Activated CD4-positive, alpha-beta T cell treated with anti-CD3 and anti-CD28 coated beads for 4 hours (primary cell): ENCODE measurements at places on chromosomes 4 and X.

DNA sequence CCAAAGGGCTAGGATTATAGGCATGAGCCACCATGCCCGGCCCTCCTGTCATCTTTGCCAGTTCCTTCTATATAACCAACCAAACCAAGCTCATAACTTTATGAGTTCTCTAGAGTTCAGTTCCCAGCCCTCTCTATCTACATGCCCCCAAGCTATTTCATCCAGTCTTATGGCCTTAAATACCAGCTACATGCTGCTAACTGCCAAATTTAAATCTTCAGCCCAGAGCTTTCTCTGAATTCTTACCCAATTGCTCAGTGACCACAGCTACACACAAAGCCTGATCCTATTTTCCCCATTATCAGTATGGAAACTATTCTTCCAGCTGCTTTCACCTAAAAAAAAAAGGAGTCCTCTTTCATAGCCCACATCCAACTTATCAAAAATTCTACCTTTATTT, 23.1 kb downstream of the TMEM184C start:
- DNase-seq, result no peak

DNA sequence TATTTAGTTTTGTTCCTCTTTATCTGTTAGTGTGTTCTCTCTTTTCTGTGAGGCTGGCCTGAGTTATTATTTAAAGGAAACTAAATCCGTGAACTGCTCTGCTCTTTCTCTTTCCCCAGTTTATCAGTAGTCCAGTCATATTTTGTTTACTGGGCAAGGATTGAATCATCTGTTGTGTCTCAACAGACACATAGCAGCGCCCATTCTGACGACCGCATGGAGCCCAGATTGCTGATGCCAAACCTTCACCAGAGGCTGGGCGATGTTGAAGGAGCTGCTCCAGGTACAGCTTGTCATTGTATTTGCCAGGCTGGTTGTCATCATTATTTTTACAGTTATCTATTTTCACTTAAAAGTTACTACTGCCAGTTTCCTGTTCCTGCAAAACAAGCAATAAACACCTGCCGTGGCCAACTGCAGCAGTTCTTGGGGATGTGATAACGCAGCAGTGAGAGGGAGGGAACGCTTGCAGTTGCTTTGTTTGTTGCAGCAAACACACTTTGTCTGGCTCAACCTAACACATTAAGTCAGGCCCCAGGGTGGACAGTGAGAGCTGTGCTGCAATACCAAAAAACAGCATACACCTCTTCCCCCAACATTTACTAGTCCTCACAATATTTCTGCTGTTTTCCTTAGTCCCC, 10.1 kb downstream of the REELD1 start:
- DNase-seq, result no peak

- no peak for DNase-seq
Measured at GRCh38 chr4:90393215-90393614, 266.0 kb downstream of the CCSER1 start.

DNA sequence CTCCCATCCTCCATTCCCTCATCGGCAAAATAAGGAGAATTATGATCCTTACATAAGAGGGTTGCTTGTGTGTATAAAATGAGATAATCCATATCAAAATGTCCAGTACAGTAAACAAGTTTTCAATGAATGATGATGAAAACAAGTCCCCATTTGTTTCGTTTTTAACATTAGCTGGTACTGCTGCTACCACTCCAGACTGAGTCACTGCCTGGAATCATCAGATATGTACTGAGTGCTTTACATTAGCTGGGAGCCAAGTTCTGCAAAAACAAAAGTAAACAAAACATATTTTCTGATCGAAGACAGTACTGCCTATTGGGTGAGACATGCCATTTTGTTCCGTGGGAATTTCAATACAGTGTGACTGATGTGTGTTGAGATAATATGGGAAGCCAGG, 123.2 kb upstream of the IGFBP7 start:
- DNase-seq, result no peak

GRCh38 chr4:52750819-52751486, at the start of gene ERVMER34-1:
Gene ERVMER34-1, minus strand, starts transcription at chr4:52751425. Its CDS starts 5,905 bp downstream, at chr4:52745520.
- DNase-seq, result no peak

DNA sequence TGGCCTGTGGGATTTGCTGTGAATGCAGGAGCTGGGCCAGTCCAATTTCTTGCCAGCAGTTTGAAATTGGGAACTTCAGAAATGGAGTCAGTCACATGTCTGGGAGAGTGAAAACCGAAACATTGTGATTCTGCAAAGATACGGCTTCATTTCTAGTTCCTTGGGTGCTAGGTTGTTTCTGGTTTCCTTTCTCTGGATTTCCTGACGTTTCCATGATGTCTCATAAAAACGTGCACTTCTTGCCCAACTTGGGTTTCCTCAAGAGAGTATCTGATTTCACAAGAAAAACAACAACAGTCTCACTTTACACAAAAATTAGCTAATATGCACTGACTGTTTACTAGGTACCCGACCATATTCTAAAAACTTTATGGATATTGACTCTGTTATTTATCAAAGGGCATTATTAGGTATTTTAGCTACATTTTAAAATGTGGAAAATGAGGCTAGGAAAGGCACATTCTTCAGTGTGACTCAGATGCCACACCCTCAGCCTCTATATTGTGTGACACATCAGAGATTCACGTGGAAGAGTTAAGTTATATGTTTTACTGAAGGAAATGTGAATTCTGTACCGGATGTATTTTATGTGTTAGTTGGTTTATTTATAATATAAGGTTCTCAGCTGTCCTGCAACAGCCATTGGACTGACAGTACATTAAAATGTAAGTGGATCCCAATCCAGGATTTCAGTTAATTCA, 225.0 kb upstream of the PUDP start:
- DNase-seq, result no peak

- no peak for DNase-seq
Measured at GRCh38 chrX:104325213-104325585, 70.5 kb upstream of the ESX1 start.

GRCh38 chr4:91525621-91526020, 778.1 kb upstream of the GRID2 start:
- no peak for DNase-seq

GRCh38 chr4:72983709-72984108, 85.8 kb downstream of the COX18 start:
- DNase-seq, result no peak

- no peak for DNase-seq
Measured at GRCh38 chr4:170106900-170107299, 17.1 kb upstream of the AADAT start.

DNA sequence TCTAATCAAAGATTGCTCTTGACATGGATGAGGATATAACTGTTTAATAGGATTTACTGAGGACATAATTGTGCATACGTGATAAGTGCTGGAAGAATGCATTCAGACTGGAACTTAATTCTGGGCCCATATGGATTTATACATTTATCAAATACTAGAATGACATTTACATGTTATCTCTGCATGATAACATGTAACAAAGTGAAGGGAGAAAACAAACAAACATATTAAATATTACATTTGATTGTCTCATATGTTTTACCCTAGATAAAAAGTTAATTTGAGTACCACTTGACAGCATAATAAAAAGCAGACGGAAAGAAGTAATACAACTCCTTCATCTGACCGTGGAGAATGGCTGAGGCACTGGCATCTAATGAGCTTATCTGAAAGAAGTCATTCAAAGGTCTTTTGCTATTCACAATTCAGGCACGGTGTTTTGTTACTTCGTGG, 297.8 kb downstream of the PPP3CA start:
- DNase-seq, result no peak

DNA sequence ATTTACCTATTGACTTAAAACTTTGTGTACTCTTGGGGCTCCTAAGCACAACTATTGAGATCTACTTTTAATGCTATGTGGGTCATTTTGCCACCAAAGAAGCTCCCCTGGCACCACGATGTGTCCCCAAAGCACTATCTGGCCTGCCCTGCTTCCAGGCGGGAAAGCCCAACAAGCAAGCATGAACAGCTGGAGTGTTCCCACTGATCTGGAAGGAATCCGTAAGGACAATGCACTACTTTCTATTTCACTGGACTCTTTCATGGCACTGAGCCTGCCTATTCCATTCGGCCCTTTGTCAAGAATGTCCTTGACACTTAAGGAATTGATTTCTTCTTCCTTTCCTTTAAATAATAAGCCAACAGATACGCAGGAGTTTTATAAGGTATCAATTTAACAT, 38.8 kb downstream of the GRIA3 start:
- no peak for DNase-seq

- no peak for DNase-seq
Measured at GRCh38 chr4:23355258-23355657, 534.6 kb downstream of the PPARGC1A start.

- DNase-seq, result no peak
Measured at GRCh38 chrX:153614818-153615217, 15.9 kb upstream of the CCNQ start.

- no peak for DNase-seq
Measured at GRCh38 chrX:42422961-42423360, 355.0 kb downstream of the PPP1R2C start.

GRCh38 chr4:114727461-114727860, 128.9 kb downstream of the UGT8 start:
- DNase-seq, result no peak

DNA sequence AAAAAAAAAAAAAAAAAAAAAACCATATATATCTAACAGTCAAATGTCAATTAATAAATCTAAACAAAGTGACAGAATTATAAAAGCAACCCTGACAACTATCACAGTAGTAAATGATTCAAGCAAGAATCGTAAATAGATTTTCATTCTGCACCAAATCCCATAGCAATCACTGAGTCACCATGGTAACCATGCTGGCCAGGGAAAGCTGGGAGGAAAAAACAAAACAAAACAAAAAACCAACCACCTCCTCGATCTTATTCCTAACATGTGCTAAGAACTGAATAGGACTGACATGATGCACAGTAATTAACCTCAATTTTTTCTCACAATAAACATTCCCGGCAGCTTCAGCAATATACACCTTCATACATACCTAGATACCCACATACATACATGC, 30.6 kb upstream of the RAB40A start:
- DNase-seq, result no peak

DNA sequence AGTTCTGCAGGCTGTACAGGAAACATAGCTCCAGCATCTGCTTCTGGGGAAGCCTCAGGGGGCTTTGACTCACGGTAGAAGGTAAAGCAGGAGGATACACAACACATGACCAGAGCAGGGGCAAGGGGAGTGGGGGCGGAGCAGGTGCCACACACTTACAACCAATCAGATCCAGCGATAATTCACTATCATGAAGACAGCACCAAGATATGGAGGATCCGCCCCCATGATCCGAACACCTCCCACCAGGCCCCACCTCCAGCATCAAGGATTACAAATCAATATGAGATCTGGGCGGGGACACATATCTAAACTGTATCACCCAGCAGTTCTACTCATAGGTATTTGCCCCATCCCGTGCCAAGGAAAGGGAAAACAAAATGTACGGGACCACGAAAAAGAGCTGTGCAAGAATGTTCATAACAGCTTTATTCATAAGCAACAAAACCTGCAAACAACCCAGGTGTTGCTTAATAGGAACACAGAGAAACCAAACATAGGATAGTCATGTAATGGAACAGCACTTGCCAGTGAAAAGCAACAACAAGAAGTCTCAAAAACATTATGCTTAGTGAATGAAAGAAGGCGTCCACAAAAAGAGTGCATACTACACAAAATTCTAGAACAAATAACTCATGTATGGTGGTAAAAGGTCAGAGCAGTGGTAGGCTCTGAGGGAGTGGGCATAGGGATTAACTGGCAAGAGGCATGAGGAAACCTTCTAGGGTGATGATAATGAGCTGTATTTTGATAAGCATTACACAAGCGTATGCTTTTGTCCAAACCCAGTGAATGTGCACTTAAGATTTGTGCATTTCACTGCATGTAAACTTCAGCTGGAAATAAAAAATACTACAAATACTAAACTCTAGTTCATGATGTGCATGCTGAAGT, 130.9 kb upstream of the FAM9B start:
- no peak for DNase-seq

GRCh38 chr4:68445111-68445510, 2.2 kb upstream of the TMPRSS11E start:
- DNase-seq, result no peak

GRCh38 chr4:76737180-76737579, 160.8 kb downstream of the SOWAHB start:
- no peak for DNase-seq

DNA sequence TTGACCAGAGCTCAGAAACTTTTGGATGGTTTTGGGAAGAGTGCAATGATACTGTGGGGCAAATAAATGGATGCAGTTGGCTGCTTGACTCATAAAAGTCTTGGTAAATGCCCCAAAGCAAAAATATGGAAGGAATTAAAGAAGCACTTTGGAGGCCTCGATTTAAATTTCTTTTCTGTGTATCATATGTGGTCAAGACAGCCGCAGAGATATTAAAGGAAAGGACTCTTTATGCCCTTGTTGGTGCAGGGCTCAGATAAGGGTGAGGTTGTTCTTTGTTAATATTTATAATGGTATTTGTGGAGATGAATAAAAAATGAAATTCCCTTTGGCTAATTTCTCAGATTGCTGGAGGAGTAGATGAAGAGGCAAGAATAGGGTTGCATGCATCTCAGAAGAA, 90.2 kb downstream of the NHS start:
- no peak for DNase-seq

DNA sequence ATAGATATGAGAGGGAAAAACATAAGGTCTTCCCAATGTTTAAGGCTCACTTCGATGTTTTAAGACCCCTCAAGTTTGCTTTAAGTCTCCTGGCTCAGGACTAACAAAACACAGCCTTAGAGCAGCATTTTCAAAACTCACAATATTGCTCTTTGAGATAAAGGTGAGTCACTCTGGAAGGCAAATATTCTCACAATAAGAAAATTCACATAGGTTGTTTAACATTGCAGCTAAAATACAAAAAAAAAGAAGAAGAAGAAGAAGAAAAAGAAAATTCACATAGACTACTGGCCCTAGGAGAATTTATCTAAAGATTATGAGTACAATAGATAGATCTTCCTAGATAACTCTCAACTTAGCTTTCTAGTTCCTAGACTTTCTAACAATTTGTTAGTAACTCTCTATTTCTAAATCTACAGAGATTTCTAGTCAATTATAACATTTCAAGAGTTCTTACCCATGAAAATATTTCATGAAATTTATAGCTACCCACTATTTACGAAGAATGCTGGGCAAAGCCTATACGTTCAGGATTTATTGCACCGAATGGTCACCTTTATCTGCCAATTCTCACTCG, 267.0 kb downstream of the CHIC1 start:
- no peak for DNase-seq

- no peak for DNase-seq
Measured at GRCh38 chr4:23220911-23221310, 528.2 kb downstream of the GBA3 start.

- no peak for DNase-seq
Measured at GRCh38 chr4:104417357-104417882, 77.3 kb downstream of the CXXC4 start.
